ENCODE measurements at places on chromosomes 1 and 21. TPM values are rescaled to one million over a fixed set of nuclear protein-coding genes. Genes with fewer than 3 reads are reported as not detected.

The CORT gene
- total RNA-seq, result 0.98 TPM

The C1orf146 gene
- not detected for total RNA-seq

The HES3 gene
- total RNA-seq, result not detected

The FABP3 gene
- 169 TPM for total RNA-seq

The XCL2 gene
- 0.35 TPM for total RNA-seq

- no peak overlapping the region for H3K4me3 ChIP-seq
- H3K27me3 ChIP-seq, result peaks cover 24% of the 10 kb centered on the region
- no peaks in the 10 kb centered on the region for H3K4me1 ChIP-seq
- no peak for DNase-seq
Observed at GRCh38 chr1:2623571-2624337, 9.1 kb downstream of the MMEL1 start.

- H3K27me3 ChIP-seq, result no peaks in the 10 kb centered on the region
- peaks cover 17% of the 10 kb centered on the region for H3K4me1 ChIP-seq
- H3K36me3 ChIP-seq, result no peaks in the 10 kb centered on the region
- no peak overlapping the region for H3K4me3 ChIP-seq
- DNase-seq, result peak; percentile 97
Observed at GRCh38 chr1:212470059-212470458, 37.3 kb downstream of the NENF start.

DNA sequence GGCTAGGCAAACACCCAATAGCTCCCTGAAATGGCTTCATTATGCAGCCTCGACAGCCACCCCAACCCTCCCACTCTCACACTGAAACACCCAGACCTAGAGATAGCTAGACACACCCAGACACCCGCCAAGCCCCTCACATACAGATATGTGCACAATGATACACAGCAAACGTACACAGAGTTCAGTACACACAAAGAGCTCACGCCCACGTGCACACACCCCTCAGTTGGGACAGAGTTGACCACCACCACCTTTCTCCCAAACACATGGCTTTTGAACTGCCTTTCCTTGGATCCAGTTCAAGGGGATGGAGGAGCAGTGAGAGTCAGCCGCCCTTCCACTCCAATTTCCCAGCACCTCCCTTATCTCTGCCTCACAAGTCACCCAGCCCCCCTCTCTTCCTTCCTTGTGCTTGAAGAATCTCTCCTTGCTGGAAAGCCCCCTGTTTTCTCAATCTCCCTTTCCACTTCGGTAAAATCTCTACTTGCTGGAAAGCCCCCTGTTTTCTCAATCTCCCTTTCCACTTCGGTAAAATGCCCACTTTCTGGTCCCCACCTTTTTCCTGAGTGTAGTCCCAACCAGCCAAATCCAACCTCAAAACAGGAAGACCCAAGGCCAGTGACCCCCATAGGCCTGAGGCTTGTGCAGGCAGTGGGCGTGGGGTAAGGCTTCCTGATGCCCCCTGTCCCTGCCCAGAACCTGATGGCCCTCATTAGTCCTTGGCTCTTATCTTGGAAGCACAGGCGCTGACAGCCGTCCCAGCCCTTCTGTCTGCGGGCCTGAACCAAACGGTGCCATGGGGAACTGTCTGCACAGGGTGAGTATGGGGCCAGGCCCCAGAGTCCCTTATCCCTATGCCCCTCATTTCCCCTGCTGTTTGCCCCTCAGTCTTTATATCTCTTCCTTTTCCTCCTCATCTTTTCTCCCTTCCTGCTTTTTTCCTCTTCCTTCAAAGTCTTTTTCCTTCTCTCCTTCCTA, at the start of gene ACKR1:
Gene ACKR1, plus strand, starts transcription at position 715 of the 981 bp plus-strand sequence. Its CDS starts 85 bp downstream, at position 800.
- DNase-seq, result no peak
- H3K27me3 ChIP-seq, result peaks cover 18% of the 10 kb centered on the region
- no peaks in the 10 kb centered on the region for H3K4me1 ChIP-seq
- H3K4me3 ChIP-seq, result no peak within 1 kb of the TSS
- no peaks in the 10 kb centered on the region for H3K36me3 ChIP-seq

DNA sequence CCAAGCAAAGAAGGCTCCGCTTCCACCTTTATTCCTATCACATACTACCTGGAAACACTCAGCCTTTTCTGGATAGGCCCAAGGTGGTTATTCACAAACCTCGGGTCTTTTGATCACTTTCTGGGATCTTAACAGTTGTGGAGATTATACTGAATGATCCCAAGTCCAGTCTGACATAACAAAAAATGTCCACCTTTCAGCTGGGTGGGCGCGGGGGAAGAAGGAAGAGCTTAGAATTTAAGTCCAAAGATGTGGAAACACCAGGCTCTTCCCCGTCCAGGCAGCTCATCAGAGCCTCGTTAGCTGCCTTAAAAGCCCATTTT, 338 bp upstream of the C1orf53 start:
- H3K27me3 ChIP-seq, result peaks cover 15% of the 10 kb centered on the region
- peak overlapping the region; percentile 59 for H3K27ac ChIP-seq
- no peak for DNase-seq
- H3K4me3 ChIP-seq, result peak overlapping the region; percentile 72

Data from muscle of leg (tissue), 16 donors.